Fibroblast of the conjunctiva (primary cell): ENCODE measurements at places on chromosomes 2 and 18.

GRCh38 chr18:3281456-3282400 is 19.8 kb downstream of the MYL12B start:
- DNase-seq = peak; percentile 79

DNA sequence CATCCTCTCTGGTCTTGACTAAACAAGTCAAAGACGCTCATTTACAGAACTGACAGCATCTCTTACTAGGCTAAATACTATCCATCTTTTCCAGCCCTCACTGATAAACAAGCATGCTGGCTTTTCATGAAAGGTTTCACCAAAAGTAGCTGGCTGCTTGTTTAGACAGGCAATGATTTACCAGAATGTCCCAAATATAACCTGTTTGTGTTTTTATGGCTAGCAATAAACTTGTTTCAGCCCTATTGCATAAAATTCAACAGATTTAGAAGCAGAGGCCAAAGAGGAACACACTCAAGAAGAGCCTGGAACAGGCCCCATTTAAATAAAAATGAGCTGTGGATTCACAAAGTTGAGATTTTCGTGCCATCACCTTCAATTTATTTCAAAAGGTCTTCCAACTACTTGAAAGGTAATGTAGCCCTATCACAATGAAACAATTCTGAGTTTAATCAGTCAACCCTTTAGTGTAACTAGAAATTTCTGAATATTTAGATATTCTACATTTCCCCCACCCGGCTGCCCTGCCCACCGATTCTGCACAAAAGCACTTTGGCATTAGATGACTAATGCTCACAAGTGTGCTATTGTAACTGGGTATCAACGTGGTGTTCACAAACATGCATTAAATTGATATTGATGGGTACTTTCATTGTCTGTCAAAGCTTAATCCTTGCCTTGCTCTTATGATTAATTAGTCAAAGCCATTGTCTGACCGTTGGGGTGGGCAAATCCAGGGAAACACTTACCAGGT is 54.0 kb downstream of the ST6GAL2 start:
- no peak for DNase-seq

- no peak for DNase-seq
Measured at GRCh38 chr18:34458410-34458977, 233.8 kb upstream of the NOL4 start.

DNA sequence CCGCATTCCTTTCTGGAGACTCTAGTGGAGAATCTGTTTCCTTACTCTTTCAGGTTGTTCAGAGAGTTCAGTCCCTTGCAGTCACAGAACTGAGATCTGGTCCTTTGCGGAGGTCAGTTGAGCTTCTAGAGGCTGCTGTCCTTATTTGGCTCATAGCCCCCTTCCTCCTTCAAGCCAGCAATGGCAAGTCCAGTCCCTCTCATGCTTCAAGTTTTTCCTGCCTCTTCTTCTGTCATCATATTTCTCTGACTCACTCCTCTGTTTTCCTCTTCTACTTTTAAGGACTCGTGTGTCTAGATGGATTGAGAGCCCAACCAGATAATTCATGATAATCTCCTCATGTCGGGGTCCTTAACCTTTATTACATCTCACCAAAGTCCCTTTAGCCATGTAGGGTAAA is 173.5 kb upstream of the FOSL2 start:
- no peak for DNase-seq

DNA sequence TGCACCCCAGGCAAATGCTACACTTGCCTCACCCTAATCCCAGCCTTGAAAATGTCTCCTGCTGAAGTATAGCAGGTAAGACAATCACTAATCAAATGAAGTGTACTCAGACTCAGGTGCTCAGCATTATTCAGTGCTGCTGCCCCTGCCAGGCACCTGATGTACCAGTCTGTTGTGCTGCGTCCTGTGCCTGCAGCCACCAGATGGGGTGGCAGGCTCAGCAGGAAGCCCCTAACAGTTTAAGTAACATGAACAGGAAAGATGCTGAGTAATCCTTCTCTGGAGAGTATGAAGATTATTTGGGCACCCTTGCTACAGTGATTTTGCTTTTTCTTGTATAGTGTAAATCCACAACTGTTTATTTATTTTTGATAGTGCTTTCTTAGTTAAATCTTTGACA is 69.1 kb downstream of the TACR1 start:
- no peak for DNase-seq

DNA sequence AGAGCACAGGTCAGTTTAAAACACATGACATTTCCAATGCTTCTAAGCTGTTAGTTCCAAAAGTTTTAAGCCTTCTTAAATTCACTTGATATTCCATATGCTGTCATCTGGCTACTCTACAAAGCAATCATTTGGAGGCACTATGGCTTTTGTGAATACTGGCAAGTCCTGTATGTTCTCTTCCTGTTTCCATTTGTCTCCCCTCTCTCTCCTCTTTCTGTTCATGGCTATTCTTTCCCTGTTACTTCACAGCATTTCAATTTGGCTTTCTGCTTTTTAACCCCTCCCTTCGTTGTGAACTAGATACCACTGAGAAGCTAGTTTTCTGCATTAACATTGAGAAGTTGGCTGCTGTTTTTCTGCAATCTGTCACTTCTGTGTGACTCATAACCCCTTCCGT is 1337.2 kb upstream of the CELF4 start:
- DNase-seq = no peak

- no peak for DNase-seq
Measured at GRCh38 chr2:224937887-224938286, 104.4 kb downstream of the DOCK10 start.

DNA sequence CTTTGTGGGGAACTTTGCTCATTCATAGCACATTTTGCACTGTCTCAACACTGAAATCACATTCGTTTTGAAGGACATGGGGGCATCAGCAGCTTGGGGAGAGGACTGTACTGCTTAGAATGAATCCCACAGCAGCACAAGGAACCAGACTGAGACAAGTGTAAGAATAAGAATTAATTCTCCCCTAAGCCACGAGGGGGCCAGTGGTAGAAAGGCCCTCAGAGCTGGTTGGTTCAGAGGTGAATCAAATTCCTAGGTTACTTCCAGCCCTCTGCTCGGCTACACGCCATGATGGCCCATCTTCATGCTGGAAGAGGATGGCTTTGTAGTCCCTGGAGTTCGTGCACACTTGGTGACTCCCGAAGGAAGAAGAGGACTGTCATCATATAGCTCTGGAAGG is 12.0 kb upstream of the MC5R start:
- no peak for DNase-seq

DNA sequence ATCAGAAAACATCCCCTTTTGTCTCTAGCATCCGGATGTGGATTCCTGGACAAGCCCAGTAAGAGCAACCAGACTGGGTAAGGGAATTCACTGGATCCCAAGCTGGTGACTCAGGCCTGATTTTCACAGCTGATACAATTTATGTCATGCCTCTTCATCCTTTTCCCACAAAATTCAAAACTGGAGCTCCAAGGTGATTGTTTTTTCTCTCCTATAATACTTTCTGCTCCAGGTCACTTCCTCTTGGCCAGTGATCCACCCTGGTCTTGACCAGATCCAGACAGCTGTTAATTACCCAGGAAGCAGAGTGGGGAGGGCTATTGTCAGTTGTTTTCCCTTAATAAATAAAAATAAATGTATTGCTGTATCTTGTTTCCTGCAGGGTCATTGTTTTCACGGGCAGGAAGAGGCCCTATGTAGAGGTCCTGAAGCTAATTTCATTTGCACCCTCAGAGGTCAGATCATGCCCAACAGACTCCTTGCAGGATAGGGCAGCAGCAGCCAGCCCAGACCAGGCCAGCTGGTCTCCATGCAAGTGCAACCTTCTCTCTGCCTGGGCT is 57.6 kb downstream of the EVA1A start:
- no peak for DNase-seq

- no peak for DNase-seq
Measured at GRCh38 chr2:127428057-127428814, 10.0 kb downstream of the PROC start.

DNA sequence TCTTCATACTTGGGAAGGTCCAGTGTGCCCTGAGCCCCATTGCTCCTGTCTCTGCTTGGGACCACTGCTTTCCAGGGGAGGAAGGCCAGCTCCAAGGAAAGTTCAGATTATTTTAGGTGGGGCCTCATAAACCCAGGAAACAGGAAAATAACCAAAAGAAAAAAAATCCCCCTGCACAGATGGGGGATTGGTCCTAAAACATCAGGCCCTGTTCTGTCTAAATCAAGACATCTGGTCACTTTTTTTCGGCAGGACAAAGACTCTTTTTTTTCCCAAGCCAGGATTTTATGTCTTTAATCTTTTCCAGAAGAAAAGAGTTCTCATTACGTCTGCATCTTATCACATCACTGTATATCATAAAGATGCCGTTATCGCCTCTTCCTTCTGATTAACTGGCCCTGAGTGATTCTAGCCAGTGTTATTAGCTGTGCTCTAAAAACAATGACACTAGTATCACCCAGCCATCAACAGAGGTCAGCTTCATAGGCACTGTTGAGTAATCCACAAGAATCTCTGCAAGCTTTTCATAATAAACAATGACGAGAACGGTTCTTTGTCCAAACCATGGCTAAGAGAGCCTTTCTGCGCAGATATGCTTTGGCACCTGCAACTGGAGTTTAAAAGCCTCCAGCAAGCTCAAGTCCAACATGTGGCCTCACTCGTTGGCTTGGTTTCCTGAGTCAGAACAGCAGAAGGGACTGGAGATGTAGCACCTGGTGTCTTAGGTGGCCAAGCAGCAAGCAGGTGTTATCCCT is 138.2 kb downstream of the VAPA start:
- DNase-seq = peak; percentile 76

- DNase-seq = no peak
Measured at GRCh38 chr2:222054813-222055212, 244.0 kb downstream of the PAX3 start.

DNA sequence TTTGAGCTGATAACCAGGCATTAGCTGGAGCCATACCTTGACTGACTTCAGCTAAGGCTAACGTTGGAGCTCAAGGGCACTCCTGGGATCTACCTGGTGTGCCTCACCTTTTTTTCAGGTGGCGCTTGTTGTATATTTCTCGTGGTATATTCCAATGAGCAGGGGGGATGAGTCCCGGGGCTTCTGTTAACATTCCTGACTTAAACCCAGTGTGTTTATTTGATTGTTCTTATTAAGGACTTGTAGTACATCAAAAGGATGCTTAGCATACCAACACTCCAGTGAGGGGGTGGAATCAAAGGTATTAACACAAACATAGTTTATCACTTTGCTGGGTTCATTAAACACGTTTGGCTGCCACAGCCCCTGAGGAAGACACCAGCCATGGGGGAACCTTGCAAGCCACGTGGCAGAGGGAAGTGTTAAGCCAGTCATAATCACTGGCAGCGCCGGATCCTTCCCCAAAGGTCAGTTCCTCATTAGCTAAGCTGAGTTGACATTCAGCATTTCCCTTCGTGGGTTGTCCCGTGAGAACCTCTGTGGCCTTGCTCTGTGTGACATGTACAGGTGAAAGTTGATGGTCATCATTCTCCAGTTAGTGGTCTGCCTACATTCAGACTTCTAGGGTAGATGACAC is 119.5 kb upstream of the MCFD2 start:
- DNase-seq = no peak

GRCh38 chr18:34911661-34912384 is 129.4 kb upstream of the MAPRE2 start:
- DNase-seq = peak; percentile 49

- no peak for DNase-seq
Measured at GRCh38 chr18:27595113-27595838, 410.2 kb upstream of the CHST9 start.

DNA sequence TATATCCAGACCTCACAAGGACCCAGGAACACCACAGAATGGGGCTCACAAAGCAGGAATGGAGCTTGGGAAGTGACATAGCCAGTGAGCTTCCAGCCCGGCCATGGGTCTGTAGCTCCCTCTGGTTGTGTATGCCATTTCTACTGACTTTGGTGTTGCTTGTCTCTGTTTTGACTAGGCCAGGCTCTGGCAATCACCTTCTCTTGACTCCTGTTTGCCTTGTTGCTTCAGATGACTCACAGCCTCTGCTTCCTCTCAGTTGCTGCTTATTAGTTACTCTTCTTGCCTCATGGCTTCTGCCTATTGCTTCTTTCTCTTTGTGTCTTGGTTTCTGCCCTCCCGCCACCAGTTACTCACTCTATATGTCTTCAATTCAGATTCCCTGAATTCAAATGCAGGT is 15.8 kb upstream of the IER3IP1 start:
- no peak for DNase-seq

DNA sequence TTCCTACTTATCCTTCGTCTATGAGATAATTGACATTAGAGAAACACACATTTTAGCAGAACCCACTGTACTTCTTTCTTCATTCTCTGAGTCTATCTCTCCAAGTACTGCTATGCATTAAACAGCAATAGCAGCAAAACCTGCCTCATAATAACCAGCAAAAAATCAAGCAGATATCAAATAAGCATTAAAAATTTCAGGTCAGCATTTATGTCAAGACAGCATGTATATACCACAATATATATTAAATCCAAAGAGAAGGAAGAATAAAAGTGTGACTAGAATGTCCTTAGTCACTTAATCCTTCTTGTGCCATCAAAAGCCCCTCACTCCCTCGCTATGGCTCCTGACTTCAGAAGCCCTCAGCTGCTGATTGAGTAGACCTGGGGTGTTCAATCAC is 131.3 kb downstream of the MGAT5 start:
- no peak for DNase-seq

GRCh38 chr2:55482186-55482884 is 37.2 kb upstream of the CFAP36 start:
- peak; percentile 14 for DNase-seq

- DNase-seq = no peak
Measured at GRCh38 chr18:22106536-22107292, 62.7 kb upstream of the GATA6 start.

- DNase-seq = no peak
Measured at GRCh38 chr2:134869946-134870736, 31.7 kb downstream of the ACMSD start.

DNA sequence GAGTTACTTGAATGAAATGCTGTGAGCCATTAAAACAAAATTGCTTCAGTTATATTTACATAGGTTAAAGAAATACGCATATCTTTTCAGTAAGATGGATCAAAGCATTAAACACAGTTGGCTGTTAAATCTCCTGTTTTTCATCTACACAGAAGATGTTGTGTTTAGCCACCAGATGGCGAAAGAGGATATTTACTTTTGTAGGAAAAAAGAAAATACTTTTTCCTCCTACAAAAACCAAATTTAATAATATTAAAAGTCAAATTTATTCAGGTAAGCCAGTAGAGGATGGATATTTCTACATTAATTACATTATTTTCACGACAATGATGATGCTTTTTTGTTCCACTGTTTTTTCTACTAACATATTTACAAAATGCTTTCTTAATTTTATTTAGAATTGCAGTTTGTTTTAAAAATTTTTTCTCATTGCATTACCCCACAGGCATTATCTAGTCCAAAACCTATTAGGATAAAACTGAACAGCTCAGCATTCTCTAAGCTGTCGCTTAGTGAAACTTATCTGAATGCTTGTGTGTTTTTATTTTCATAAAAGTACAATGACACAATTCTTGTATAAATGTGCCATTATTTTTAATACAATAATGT is 173.7 kb downstream of the ASXL3 start:
- DNase-seq = no peak

- no peak for DNase-seq
Measured at GRCh38 chr18:74289137-74289536, 2.6 kb downstream of the CYB5A start.

DNA sequence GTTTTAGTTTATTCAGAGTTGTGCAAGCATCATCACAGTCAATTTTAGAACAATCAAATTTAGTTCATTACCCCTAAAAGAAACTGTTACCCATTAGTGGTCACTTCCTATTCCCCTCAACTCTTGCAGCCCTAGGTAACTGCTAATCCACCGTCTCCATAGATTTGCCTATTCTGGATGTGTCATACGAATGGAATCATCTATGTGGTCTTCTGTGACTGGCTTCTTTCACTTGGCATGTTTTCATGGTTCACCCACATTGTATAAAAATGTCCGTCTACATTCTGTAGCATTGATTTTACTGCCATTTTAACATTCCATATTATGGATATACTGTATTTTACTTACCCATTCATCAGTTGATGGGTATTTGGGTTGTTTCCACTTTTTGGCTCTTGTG is 5.3 kb upstream of the CEP68 start:
- DNase-seq = no peak
